ENCODE measurements at places on chromosomes 6 and 20.

- DNase-seq = peak; percentile 94
Observed at GRCh38 chr6:159106627-159107241, 61.9 kb upstream of the TAGAP start.

DNA sequence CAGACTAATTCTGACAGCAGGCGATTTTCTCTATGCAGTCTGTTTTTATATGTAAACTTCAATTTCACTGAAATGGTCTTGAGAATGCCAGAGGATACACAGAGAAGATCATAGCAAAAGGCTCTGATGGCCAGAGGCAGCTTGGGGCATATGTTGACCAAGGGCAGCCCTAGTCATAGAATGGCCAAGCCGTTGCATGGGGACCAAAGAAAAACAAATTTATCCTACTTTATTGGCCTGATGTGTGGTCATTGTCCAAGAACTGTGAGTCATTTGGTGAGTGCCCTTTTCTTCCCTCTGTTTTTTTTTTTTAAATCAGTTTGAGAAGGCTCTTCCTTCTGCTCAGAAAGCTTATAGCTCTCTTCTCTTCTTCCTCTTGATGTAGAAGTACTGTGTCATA, 5.8 kb downstream of the HDGFL1 start:
- no peak for DNase-seq

GRCh38 chr6:33696548-33697518, 14.7 kb downstream of the UQCC2 start:
- DNase-seq = peak; percentile 67

GRCh38 chr20:37741055-37741454, 47.2 kb downstream of the CTNNBL1 start:
- DNase-seq = no peak

GRCh38 chr6:74645108-74645849, 560.6 kb downstream of the COL12A1 start:
- DNase-seq = no peak

DNA sequence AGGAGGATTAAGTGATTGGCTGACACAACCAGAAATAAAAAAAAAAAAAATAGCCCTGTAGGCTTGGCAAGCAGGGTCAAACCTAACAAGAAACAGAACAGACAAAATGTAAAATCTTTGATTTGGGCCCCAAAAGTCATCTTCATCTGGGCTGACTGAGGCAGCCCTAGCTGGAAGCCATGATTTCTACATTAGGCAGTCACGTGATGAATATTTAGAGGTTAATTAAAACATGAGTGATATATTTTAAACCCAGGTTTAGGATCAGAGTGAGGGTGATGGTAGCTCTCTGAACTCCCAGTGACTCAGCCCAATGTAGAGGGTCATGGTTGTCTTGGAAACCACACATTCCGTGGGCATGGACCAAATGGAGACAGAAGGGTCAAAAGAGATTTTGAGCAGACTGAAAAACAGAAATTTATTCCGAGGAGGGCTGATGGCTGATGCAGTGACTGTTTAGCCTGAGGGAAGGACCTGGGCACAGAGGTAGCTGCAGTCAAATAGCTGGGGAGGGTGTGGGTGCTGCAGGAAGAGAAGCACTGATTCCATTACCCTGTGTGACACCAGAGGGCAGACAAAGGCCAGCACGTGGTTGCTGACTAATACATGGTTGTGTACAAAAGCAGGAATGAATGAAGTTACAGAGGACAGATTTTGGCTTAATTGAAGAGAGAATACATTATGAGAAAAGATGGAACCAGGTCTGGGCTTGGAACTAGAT, 573.1 kb upstream of the CHD6 start:
- no peak for DNase-seq

DNA sequence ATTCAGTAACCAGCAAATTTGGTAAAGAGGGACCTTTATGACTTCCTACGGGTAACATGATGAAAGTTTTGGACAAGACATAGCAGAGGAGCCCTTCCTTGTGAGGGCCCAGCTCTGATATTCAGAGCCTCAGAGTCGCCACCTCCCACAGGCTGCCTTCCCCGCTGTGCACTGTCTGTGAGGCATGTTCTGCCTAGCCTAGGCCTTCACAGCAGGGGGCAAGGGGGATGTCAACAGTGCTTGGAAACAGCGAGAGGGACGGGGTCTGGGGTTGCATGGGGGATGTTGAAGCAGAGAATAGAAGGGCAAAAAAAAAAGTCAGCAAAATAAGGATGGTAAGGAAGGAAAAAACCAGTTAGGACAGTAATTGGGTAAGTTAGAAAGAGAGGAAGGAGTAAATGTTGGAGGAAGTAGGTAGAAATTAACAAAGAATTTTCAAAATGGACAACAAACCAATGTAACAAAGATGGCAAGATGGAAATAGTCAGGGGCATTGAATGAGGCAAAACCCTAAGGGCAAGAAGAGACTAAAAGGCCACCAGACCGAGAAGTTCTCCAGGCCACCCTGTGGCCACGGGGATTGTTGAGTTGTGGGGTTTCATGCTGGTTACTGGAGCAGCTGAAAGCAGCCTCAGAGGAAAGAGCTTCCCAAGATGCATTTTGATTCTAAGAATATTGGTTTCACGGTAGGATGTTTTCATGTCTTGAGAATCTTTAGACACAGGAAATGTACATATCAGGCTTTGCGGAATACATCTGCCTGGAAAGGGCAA, 139.8 kb downstream of the LY86 start:
- no peak for DNase-seq

GRCh38 chr6:137261761-137262160, 42.6 kb upstream of the IFNGR1 start:
- no peak for DNase-seq

GRCh38 chr20:48583171-48583570, 244.6 kb downstream of the PREX1 start:
- DNase-seq = no peak

DNA sequence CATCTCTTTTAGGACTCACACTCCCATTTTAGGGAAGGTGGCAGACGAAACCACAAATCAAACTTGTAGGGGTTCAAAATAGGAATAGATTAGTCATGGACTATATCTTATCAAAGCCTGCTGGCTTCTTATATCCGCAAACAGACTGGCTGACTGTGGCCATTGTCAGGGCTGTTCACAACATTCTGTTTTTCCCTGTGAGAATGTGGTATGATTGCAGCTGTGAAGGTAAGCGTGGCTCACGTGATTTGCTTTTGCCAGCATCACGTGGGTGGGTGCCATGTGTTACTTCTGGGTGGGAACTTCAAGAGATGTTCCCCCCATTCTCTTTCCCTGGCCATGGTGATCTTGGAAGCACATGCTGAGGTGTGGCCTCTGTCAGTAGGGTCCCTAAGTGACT, 5.9 kb downstream of the IP6K3 start:
- DNase-seq = no peak

GRCh38 chr20:60477958-60478357, 519.7 kb downstream of the CDH26 start:
- no peak for DNase-seq

DNA sequence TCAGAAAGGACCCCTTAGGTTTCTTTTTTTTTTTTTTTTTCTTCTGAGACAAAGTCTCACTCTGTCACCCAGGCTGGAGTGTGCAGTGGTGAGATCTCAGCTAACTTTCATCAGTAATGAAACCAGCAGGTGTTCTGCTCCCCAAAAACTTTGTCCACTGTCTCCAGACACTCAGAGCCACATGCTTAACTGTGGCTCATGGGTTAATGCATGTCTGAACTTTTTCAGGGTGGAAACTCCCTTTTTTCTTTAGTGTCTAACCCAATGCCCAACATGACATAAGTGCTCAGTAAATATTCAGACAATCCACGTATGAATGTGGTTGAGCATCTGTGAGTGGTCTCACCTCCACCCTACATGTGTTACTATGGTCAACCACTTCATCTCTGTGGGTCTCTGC, 45.4 kb downstream of the MYB start:
- no peak for DNase-seq

- no peak for DNase-seq
Observed at GRCh38 chr6:7260291-7261031, 52.5 kb downstream of the SSR1 start.

- DNase-seq = no peak
Observed at GRCh38 chr6:45599053-45599452, 221.3 kb upstream of the SUPT3H start.

DNA sequence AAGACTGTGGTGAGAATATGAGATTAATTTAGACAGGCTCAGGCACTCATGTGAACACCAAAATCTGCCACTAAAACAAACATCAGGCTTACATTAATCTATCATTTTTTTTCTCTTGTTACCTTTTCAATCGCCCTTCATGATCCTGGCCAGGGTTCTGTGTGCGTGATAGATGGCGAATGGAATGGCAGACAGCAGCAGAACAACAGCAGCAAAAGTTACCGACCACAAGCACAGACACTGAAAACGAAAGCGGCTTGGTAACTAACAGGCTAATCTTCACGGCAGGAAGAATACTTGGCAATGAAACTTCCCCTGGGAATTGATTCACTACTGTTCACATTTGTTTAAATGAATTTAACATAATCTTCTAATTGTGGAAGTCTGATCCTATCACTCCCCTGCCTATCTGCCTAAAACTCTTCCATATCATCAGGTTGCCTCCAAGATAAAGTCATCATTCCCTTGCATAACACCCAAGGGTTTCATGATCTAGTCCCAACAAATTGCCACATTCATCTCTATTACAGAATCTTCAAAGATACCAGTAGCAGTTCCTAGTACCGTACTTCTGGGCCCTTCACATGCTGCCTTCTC, 28.7 kb downstream of the PTPRK start:
- DNase-seq = no peak
